ENCODE measurements at places on chromosomes 2 and 18.

DNA sequence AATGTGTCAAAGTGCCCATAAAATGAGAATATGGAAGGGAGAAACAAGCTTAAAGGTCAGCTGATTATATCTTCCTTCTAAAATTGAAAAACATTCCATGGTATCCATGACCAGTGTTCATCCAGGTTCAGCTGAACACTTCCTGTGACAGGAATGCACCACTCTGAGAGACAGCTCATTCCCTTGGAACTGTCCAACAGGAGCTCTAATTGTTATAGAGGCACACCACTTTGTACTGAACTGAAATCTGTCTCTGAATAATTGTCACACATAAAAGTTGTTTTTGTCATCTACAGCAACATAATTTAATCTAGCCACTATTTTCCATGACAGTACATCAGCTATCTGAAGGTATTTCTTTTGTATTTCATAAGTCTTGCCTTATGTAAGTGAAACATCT, 195.9 kb upstream of the ZNF804A start:
- DNase-seq = no peak

DNA sequence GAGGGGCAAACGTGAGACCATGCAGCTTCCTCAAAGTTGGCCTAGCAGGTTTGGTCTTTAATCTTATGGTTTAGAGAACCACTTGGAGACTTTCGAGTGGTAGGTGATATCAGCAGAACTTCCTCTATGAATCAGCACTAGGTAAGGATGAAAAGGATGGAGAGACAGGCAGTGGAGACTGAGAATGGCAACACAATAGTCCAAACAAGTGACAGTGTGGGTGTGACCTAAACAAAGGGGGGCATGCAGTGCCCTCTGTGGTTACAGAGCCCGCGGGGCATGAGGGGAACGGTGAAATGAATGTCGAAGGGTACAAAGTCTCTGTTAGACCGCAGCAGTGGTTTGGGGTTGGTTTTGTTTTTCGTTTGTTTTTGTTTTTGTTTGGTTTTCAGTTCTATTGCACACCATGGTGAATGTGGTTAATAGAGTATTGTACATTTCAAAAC, 143.9 kb downstream of the L3MBTL4 start:
- DNase-seq = no peak

GRCh38 chr18:8348051-8348720, 261.1 kb upstream of the RAB12 start:
- DNase-seq = no peak

DNA sequence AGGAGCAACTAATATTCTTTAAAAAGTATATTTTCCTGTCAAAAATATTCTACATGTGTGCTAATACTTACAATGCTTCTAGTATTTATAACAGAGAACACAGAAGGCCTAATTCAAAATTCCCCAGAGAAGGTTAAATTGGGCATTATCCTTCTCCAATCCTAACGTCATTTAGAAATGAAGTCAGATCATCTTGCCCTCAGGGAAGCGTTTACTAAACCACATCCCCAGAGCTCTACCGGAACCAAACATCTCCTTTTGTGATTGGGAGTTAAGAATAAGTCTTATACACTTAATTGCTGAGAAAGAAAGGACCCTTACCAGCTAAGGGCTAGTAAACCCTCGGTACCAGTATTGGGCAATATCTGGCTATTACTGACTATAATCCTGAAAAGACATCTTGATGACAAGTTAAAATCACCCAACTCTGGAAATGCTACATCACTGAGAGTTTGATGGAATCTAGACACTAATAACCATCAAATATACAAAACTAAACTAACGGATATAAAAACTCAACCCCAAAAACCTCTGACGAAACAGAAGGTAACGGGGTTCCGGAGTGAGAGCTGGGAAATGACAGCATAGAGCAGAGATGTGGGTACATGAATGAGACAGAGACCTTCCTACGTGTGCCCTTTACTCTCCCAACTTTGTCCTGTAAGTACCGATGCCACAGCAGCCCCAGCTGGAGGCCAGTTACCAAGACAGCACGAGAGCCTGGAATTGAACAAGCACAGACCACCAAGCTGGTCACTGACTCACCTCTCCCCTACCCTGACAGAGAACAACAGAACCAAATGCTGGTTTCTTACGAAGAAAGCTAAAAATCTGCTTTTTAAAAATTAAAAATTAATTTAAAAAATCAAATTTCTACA, 35.0 kb downstream of the WDSUB1 start:
- no peak for DNase-seq

- no peak for DNase-seq
These were observed 24.7 kb downstream of the PDK1 start for GRCh38 chr2:172580544-172580943.

DNA sequence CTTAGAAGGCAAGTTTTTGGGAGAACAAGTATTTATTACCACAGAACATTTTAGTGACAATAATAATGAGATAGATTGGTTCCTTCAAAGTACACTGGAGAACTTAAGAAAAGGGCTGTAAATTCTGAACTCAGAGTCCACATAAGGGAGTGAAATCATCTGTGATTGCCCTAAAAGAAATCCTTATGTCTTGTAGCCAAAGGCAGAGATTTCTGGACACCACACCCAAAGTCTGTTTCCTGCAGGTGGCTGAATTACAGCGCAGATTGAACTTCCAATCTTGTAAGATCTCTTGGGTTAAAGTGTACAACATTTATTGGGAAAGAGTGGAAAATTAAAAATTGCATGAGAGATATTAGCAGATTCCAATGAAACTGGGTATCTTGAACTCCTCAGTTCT, 143.8 kb downstream of the TAF4B start:
- DNase-seq = no peak

- DNase-seq = no peak
These were observed 18.3 kb downstream of the ZNF892 start for GRCh38 chr2:95225658-95226057.

DNA sequence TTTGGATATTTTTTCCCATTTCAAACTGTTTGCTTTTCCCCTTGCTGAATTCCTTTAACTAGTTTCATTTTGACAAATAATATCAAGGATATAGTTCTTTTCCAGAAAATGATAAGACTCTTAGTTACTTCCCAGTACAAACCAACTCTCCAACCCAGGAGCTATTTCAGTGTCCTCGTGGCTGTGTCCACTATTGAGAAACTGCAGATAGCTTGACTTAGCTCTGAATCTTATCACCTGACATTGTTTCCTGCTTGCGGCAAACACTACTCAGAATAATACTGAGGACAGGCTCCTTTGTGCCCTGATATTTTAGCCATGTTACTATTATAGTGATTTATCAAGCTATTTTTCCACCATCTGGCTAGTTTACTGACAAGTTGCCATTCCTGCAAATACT, 74.6 kb downstream of the KLF7 start:
- no peak for DNase-seq

DNA sequence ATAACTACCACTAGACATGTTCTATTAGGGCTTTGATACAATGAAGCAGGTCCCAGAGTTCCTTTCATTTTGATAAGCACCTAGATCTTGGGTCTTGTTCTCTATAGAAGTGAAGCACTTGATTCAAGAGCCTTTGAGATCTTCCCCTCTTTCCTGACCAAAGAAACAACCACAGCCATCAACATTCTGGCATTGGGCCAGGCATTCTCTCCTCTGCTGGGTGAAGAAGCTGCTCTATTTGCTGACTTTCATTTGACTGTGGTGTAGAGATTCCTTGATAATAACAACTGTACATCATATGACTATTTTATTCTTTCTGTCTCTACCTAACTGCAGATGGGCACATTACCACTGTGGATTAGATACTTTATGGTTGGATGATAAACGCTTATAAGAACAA, 96.6 kb upstream of the LYPD1 start:
- DNase-seq = no peak

DNA sequence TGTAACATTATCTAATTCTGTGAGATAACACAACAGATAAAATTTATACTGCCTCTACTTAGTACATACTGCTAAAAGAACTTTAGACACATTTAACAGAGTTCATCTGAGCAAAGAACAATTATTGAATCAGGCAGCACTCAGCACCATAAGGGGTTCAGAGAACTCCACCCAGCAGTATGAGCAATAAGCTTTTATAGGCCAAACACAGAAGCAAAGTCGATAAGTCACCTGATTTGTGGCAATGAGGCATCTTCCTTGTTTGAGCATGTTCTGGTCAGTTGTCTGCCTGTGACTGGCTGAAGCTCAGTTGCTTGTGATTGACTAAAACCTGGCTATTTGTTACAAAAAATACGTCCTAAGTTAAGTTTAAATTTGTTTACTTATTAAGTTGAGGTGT, 746.1 kb upstream of the DDX18 start:
- DNase-seq = no peak

DNA sequence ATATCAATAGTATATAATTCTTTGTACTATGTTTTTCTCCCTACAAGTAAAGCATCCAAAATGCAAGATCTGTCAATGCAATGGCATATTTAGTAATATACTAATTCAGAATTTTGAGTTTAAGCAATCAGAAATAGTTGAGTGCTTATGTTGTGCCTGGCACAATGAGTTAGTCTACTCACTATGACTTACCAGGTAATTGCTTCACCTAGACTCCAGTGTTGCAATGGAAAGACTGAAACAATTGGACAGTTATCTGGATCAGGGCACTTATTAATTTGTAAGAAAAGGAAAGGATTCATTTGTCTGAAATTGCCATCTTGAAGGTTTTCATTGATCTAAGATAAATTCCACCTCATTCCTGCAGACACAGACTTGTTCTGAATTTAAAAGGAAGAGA, 97.6 kb upstream of the TCF4 start:
- DNase-seq = no peak

DNA sequence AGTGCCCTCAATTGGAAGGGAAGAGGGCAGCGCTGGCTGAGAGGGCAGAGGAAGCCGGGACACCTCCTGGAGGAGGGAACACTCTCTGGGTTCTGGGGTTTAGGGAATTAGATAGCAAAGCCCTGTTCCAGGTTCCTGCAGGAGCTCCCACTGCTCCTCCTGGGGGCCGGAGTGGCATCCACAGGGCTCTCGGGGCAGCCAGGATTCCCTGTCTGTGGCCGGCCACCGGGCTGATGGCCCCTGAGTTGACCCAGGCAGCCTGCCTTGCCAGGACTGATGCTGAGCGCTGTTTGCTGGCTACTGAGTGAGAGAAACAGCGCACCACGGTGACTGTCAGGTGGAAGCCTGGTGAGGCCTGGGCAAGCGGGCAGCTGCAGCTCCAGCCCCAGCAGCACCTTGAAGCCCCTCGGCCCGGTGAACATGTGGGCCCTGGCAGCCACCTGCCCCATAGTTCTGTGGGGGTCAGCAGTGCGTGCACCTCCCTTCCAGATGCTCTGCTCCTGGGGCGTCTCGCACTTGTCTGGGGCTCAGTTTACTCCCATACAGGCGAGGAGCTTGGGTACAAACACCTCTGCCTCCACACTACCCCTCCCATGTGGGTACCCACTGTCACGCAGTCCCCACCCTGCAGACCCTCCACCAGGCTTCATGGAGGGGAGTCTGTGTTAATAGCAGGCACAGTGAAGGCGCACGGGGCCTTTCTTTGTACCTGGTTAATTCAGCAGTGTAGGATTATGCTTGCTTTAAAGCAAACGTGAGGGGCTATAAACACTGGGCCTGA, 7.7 kb upstream of the ALLC start:
- DNase-seq = no peak

GRCh38 chr18:59576541-59577385, 120.5 kb downstream of the CCBE1 start:
- DNase-seq = no peak

DNA sequence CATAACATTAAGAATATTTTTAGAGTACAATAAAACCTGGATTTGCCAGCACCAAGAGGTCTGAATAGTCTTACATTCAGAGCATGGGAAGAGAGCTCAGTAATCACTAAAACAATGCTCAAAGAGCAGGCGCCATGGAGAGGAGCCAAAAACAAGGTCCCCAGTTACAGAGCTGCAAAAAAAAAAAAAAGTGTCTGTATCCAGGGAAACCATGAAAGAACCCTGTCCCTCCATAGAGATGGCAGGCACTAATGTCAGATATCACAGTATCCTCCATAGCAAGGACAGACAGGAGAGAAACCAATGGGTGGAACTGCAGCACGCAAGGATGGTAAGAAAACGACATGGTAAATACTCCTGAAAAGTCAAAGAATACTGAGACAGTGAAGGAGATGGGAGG, 19.5 kb downstream of the FBXO15 start:
- no peak for DNase-seq

Measured in activated CD8-positive, alpha-beta memory T cell treated with anti-CD3 and anti-CD28 coated beads, Interleukin-2, amount 10 ng/mL, durations not matched to agents 7 days and 5 days (primary cell).